ENCODE measurements at places on chromosomes 4 and X. TPM values are rescaled to one million over a fixed set of nuclear protein-coding genes. Genes with fewer than 3 reads are reported as not detected.

DNA sequence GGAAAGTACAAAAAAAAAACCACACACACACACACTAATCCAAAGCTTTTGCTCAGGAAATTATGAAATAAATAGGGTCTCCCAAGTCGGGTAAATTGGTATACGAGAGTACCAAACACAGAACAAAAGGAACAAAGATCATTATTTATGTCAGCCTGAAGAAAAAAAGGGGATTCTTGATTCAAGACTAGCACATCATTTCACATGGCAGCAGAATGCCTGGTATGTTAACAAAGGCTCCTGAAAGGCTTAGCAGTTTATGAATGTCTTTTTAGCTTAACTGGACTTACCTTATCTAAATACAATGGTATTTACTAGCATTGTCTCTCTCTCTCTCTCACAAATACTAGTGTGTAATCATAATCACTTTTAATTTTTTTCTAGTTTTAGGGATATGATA, 11.3 kb downstream of the RAP2C start:
- H3K36me3 ChIP-seq, result peaks cover 15% of the 10 kb centered on the region
- no peak overlapping the region for H3K27ac ChIP-seq
- H3K4me1 ChIP-seq, result peaks cover 50% of the 10 kb centered on the region
- H3K4me3 ChIP-seq, result no peak overlapping the region

DNA sequence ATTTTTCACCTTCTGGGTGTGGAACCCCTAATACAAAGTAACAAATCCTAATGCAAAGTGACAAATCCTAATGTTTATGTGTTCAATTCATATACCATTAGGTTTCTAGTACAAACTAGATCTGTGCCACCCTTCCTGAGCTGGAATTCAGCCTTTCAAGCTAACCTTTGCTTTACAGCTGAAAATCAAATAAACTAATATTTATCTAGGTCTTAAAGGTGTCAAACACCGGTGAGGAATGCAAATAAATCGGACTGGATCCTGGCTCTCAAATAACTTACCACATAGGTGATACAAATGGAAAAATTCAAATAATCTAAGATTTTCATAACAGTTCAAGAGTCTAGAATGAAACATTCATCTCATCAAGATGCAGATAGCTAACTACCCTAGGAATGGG, 11.6 kb downstream of the IRF2 start:
- no peak overlapping the region for H3K27ac ChIP-seq
- no peak overlapping the region for H3K4me3 ChIP-seq
- H3K4me1 ChIP-seq, result peaks cover 67% of the 10 kb centered on the region
- peaks cover 37% of the 10 kb centered on the region for H3K36me3 ChIP-seq
- no peak for DNase-seq

GRCh38 chr4:47187608-47188007, 156.2 kb downstream of the GABRB1 start:
- H3K4me3 ChIP-seq, result no peak overlapping the region
- peaks cover 5% of the 10 kb centered on the region for H3K27me3 ChIP-seq
- DNase-seq, result no peak

GRCh38 chrX:1443496-1444075, 9.1 kb downstream of the ASMTL start:
- H3K27ac ChIP-seq, result peak overlapping the region; percentile 68
- no peak for DNase-seq
- peaks cover 66% of the 10 kb centered on the region for H3K36me3 ChIP-seq
- peaks cover 2% of the 10 kb centered on the region for H3K4me1 ChIP-seq

Gene RAI2
- 0.60 TPM for total RNA-seq

Gene GLOD5
- total RNA-seq, result not detected

GRCh38 chrX:46543441-46543840, 1.8 kb downstream of the ZNF674 start:
- peaks cover 20% of the 10 kb centered on the region for H3K4me1 ChIP-seq
- H3K36me3 ChIP-seq, result peaks cover 7% of the 10 kb centered on the region
- H3K27me3 ChIP-seq, result no peaks in the 10 kb centered on the region
- H3K27ac ChIP-seq, result no peak overlapping the region

DNA sequence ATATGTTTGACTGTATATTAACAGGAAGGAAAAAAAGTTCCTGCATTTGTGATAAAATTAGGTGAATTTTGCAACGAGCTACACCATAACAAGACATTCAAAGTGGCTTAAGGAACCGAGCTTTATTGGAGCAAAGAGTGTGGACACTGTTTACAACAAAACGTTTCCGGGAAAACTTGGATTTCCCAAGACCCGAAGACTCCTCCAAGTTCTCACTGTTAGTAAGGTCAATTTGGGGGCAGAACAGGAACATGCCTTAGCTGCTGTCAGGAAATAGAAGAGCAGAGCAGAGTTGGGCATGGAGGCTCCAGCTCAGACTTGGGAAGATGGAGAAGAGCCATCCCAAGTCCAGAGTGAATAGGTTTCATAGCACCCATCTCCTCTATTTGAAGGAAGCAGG, 16.5 kb downstream of the ADH6 start:
- no peaks in the 10 kb centered on the region for H3K27me3 ChIP-seq
- H3K36me3 ChIP-seq, result no peaks in the 10 kb centered on the region
- no peaks in the 10 kb centered on the region for H3K4me1 ChIP-seq
- H3K4me3 ChIP-seq, result no peak overlapping the region

DNA sequence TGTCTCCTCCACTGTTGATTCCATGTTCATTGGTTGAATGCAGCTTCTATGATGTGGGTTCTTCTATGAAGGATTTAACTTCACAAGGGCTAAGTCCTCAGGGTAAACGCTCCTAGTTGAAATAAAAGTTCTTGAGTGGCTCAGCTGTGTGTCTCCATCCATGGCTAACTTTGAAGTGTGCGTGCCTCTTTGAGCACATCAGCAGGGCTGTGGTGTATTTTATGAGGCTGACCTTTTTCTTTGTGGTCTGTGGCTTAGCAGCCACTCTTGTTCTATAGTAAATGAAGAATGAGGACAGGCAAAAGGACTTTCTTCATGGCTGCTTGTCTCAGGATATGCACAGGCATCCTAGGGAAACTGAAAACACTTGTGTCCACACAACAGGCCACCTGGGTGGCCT, 88.5 kb downstream of the KIT start:
- no peak overlapping the region for H3K4me3 ChIP-seq
- H3K4me1 ChIP-seq, result peaks cover 2% of the 10 kb centered on the region
- no peak overlapping the region for H3K27ac ChIP-seq
- H3K36me3 ChIP-seq, result no peaks in the 10 kb centered on the region
- DNase-seq, result peak; percentile 5
- H3K27me3 ChIP-seq, result no peaks in the 10 kb centered on the region

Gene NXF3
- total RNA-seq, result not detected

Gene CORIN
- total RNA-seq, result not detected

Gene ATP1B4
- not detected for total RNA-seq

GRCh38 chr4:15451866-15452765, 17.6 kb upstream of the CC2D2A start:
- no peaks in the 10 kb centered on the region for H3K27me3 ChIP-seq
- no peak for DNase-seq
- H3K36me3 ChIP-seq, result no peaks in the 10 kb centered on the region
- no peak overlapping the region for H3K4me3 ChIP-seq

- H3K4me3 ChIP-seq, result no peak overlapping the region
- no peak for DNase-seq
- peaks cover 4% of the 10 kb centered on the region for H3K27me3 ChIP-seq
- H3K27ac ChIP-seq, result no peak overlapping the region
- no peaks in the 10 kb centered on the region for H3K4me1 ChIP-seq
- H3K36me3 ChIP-seq, result no peaks in the 10 kb centered on the region
These were observed 165.0 kb downstream of the FHIP1A start for GRCh38 chr4:151573945-151574344.

Data from activated naive CD8-positive, alpha-beta T cell treated with anti-CD3 and anti-CD28 coated beads for 36 hours (primary cell).